ENCODE measurements at places on chromosomes 1 and 21. TPM values are rescaled to one million over a fixed set of nuclear protein-coding genes. Genes with fewer than 3 reads are reported as not detected.

Gene TRIM45
- 1.3 TPM for total RNA-seq

Gene SERPINC1
- total RNA-seq = 0.49 TPM

Gene PLD5
- total RNA-seq = 0.47 TPM

Gene EXTL1
- total RNA-seq = 0.11 TPM

Gene ZNF593OS
- not detected for total RNA-seq

Gene WNT3A
- not detected for total RNA-seq

Gene TPTE
- not detected for total RNA-seq

Gene ADGRL2
- 4.2 TPM for total RNA-seq

Gene MAP3K21
- 18.1 TPM for total RNA-seq

Gene SAMD11
- total RNA-seq = 5.1 TPM

Gene CKS1B
- 22.8 TPM for total RNA-seq

Gene KRTAP11-1
- total RNA-seq = not detected

Gene HES5
- total RNA-seq = 6.2 TPM

Gene TNN
- total RNA-seq = not detected

Gene FMO5
- total RNA-seq = 100 TPM

Gene LIN9
- 3.5 TPM for total RNA-seq

Gene CYP4A22
- total RNA-seq = not detected

Gene LY9
- 0.67 TPM for total RNA-seq

Gene RGS13
- total RNA-seq = 0.31 TPM

Gene LHX4
- 1.7 TPM for total RNA-seq

Gene E2F2
- 10.9 TPM for total RNA-seq

Gene LCE6A
- total RNA-seq = not detected

Gene TMOD4
- total RNA-seq = 1.6 TPM

Gene TPRG1L
- total RNA-seq = 93.9 TPM

Gene UBASH3A
- total RNA-seq = 0.67 TPM

Gene LEPR
- 5.6 TPM for total RNA-seq

Gene HSD11B1
- total RNA-seq = 0.61 TPM

Gene FAAH
- total RNA-seq = 84.5 TPM

Gene MTMR11
- total RNA-seq = 176 TPM

Gene TCEA3
- 147 TPM for total RNA-seq
